CD8-positive, alpha-beta T cell (primary cell): ENCODE measurements at places on chromosomes 11 and 22.

- DNase-seq = no peak
Measured at GRCh38 chr22:21849489-21849888, 18.0 kb downstream of the MAPK1 start.

DNA sequence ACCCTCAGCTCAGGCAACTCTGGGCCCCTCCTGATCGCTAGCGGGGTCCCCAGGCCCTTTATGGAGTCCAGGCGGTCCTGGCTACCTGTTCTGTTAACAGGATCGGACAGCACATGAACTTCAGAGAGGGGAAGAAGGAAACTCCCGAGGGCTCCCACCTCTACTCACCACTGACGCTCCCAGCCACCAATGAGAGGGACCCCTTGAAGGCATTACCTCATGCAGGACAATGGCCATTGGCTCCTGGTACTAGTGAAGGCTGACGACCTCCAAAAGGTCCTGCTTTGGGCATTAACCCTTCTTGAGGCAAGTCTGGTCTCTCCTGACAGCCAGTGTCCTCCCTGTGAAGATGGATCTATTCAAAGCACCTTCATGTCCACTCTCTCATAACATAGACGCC lies 71.5 kb upstream of the LMO1 start:
- no peak for DNase-seq

- no peak for DNase-seq
Measured at GRCh38 chr11:5992604-5993251, 5.9 kb upstream of the OR52L1 start.

- DNase-seq = no peak
Measured at GRCh38 chr11:68099057-68099456, 22.1 kb downstream of the CHKA start.
